Naive thymus-derived CD4-positive, alpha-beta T cell (primary cell): ENCODE measurements at places on chromosomes 4 and X. TPM values are rescaled to one million over a fixed set of nuclear protein-coding genes. Genes with fewer than 3 reads are reported as not detected.

DNA sequence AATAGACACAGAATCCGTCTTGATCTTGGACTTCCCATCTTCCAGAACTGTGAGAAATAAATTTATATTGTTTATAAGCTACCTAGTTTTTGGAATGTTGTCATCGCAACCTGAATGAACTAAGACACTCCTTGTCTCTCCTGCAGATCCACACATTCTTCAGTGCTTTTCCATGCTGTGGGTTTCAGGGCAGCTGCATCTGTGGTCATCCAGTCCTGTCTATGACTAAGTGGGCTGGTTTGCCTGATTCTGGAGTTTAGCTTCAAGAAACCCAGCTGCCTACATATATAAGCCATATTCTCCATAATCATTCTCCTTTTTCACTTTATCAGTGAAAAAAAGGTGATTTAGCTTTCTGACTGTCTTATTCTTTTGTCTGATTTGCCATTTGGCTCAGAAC is 170.3 kb upstream of the KIT start:
- no peak for DNase-seq

GRCh38 chrX:135327299-135327698 is 18.0 kb downstream of the ETDC start:
- no peak for DNase-seq

- DNase-seq: no peak
Measured at GRCh38 chr4:107863416-107863815, 38.7 kb downstream of the SGMS2 start.

GRCh38 chrX:7480721-7481120 is 332.8 kb upstream of the PUDP start:
- no peak for DNase-seq

GRCh38 chr4:104524591-104524990 is 29.9 kb upstream of the CXXC4 start:
- DNase-seq: no peak

DNA sequence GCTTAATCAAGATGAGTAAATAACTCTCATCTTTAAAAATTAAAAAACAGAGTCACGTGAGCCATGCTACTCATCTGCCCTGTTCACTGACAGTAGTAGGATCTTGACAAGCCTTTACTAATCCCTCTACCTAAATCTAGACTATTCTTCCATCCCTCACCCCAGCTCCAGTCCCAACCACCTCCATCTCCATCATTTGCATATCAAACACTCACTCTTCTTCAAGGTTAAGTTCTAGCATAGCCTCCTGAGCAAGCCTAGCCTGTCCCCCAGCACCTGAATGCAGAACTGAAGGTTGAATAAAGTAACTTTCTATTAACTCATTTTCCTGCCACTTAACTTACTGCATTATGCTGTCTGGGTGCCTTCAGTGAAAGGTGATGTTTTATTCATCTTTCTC is 72.5 kb downstream of the YIPF7 start:
- DNase-seq: no peak

DNA sequence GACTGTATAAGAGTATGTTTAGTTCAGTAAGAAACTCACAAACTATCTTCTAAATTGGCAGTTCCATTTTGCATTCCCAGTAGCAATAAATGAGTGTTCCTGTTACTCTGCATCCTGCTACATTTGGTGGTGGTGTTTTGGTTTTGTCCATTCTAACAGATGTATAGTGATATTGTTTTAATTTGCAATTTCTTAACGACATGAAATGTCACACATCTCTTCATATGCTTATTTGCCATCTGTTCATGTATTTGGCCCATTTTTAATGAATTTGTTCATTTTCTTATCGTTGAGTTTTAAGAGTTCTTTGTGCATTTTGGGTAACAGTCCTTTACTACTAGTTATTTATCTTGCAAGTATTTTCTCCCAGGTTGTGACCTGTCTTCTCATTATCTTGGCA is 232.2 kb downstream of the TMA16 start:
- no peak for DNase-seq

GRCh38 chr4:139734875-139735380 is 69.3 kb downstream of the MGST2 start:
- DNase-seq: peak; percentile 48

DNA sequence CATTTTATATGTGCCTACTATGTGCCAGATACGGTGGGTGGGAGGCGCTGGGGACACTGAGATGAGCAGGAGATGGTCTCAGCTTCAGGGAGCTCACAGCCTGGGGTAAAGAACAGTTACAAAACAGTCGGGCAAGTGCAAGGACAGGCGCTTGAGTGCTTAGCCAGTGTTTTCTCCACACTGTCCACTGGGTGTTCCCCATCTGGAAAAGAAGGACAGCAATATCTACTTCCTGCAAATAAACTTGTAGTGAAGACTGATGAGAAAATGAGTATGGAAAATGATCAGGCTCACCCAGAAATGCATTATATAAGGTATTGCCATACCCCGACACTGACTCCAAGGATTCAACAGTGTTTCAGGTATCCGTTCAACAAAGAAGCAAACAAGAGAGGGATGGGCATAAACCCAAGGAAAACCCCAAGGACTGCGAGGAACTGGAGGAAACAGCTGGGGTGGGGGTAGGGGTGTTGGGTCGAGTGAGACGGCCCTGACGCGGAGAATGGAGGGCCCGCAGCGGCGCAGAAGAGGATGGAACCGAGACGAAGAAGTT is 835 bp downstream of the TMEM185A start:
- no peak for DNase-seq

DNA sequence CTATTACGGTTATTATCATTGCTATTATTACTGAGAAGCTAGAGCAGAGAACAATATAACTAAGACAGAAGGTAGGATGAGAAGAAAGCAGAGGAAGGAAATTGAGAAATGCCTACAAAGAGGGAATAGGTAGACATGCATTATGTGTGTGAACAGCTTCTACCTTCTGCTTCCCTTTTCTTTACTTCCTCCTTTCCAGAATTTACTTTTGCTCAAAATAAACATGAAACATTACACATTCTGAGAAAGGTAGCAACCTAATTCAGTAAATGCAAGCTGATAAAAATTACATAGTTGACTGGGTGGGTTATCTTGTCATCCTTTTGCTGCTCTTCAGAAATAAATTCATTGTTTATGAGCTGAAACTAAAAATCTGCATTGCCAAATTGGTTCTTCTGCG is 54.6 kb downstream of the AMOT start:
- DNase-seq: no peak

GRCh38 chr4:94290245-94290644 is 52.4 kb downstream of the HPGDS start:
- DNase-seq: no peak

DNA sequence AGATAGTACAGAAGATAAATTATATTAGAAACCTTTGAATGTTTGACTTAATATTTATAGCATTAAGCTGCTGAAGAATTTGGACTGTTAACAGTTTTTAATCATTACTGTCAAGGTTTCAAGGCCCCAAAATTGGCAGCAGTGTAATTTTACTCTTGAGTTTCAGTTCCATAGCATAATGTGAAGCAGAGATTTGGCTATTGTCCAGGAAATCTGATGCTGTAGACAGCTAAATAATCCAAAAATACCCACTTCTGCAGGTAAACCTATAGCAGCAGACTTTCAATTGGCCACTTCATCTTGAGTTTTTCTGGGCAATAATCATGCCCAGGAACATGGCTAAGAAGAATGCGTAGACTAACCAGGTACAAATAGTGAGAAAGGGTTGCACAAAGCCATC is 85.0 kb downstream of the RCHY1 start:
- DNase-seq: no peak

GRCh38 chrX:49116076-49116475 is 7.5 kb downstream of the GPKOW start:
- no peak for DNase-seq

GRCh38 chr4:46870411-46870810 is 38.6 kb downstream of the COX7B2 start:
- no peak for DNase-seq

GRCh38 chrX:53159184-53159583 is 65.2 kb downstream of the KANTR start:
- no peak for DNase-seq

GRCh38 chr4:22873899-22874298 is 181.2 kb downstream of the GBA3 start:
- no peak for DNase-seq

GRCh38 chrX:103756736-103757135 is 19.9 kb upstream of the PLP1 start:
- no peak for DNase-seq

GRCh38 chrX:137194164-137194563 is 160.4 kb upstream of the GPR101 start:
- DNase-seq: no peak

DNA sequence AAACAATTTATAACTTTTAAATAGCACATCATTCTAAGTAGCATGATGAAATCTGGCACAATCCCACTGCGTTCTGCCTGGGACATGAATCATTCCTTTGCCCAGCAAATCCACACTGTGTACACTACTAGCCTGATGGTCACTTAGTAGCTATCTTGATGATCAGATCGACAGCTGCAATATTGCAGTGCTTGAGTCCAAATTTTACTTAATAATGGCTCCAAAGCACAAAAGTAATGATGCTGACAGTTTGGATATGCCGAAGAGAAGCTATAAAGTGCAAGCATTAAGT is 86.6 kb upstream of the NPNT start:
- DNase-seq: no peak

- DNase-seq: no peak
Measured at GRCh38 chr4:76214177-76214675, 602 bp upstream of the SCARB2 start.

DNA sequence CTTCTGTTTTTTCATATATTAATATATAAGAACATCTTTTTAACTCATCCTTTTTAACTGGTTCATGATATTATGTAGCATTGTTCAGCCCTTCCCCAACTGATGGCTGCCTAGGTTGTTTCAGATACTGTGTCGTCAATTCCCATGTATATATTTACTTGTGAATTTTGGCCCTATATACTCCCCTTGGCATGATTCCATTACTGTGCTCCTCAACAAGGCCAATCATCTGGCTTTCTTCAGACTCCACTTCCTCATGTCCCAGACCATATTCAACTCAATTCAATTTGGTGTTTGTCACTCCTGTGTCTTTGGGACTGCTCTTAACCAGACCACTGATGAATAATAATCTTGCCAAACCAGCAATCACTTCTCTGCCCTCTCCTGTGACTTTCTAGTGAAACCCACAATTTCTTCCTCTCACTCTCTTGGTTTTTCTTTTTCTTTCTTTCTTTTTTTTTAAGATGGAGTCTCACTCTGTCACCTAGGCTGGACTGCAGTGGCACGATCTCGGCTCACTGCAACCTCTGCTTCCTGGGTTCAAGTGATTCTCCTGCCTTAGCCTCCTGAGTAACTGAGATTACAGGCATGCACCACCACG is 2.7 kb upstream of the WDR45 start:
- DNase-seq: no peak

DNA sequence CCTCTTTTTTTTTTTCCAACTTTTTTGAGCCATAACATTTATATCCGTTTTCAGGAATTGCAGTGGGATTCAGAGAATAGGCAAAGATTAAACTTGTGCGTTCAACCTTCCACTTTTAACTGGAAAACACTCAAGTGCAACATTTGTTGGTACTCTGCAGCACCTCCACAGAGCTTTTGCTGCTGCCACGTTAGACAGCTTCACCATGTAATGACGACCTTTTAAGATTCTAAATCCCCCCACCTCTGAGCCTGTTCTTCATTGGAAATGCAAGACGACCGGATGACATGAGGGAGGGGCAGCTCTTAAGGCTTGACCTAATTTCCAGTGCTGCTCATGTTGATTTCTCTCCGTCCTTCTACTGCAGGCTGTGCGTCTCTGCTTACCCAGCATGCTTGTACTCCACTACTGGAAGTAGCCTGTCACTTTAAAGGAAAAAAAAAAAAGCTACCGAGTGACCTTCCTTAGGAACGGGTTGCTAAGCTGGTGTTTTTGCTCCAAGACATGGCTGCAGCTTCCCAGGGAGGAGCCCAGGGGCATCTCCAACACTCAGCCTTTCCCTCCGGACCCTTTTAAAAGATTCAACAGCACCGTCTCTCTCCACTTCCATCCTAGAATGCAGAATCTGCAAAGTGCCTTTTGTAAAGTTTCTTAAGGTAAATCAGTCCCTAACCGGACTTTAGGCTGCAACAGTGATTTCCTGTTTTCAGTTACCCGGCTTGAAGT is at the start of gene CC2D2A:
CC2D2A (plus strand) TSS at position 481 of the 726 bp plus-strand sequence. CDS start 6,051 bp downstream, outside the sequence.
- no peak for DNase-seq

GRCh38 chr4:186033027-186033426 is 35.9 kb upstream of the TLR3 start:
- DNase-seq: no peak

- DNase-seq: no peak
Measured at GRCh38 chrX:23008431-23009099, 8.8 kb downstream of the DDX53 start.

- no peak for DNase-seq
Measured at GRCh38 chr4:38330936-38331335, 333.1 kb upstream of the KLF3 start.

GRCh38 chr4:122827258-122827878 is 737 bp downstream of the FGF2 start:
- DNase-seq: peak; percentile 2

- no peak for DNase-seq
Measured at GRCh38 chrX:45842926-45843315, 642.2 kb upstream of the DIPK2B start.

DNA sequence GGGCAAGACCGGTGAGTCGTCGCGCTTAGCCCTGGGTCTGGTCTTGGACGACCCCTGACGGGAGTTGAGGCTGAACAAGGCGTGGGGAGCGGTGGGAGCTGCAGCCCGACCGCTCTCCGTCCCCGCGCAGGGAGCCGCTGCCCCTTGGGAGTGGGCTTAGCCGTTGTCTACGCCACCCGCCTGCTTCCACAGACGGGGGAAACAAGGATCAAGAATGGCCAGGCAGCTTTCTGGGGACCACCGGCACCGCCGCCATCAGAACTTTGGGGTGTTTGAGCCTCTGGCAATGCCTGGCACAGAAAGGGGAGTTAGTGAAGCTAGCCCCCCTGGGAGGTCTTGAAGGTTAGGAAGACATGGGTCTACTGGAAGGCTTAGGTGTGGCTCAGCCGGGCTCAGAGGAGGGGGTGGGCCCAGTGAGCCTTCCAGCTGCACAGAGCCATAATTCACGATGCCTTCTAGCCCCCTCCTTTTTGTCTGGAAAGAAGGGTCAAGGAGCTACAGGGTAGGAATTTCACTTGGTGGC is 583 bp downstream of the RASL11B start:
- peak; percentile 5 for DNase-seq

The XG gene
- polyA plus RNA-seq: not detected

The APEX2 gene
- polyA plus RNA-seq: 26.4 TPM

The DUX4 gene
- not detected for polyA plus RNA-seq

The HPGD gene
- 7.5 TPM for polyA plus RNA-seq

The RBMX2 gene
- 14.9 TPM for polyA plus RNA-seq

The SMR3B gene
- not detected for polyA plus RNA-seq

The BMPR1B gene
- 0.12 TPM for polyA plus RNA-seq

The MAGEC3 gene
- polyA plus RNA-seq: not detected

The RAB9B gene
- 0.59 TPM for polyA plus RNA-seq

The JAKMIP1 gene
- 0.21 TPM for polyA plus RNA-seq

The ASMT gene
- not detected for polyA plus RNA-seq

The TEX13D gene
- polyA plus RNA-seq: not detected

The PGAM4 gene
- not detected for polyA plus RNA-seq

The SSX2 gene
- not detected for polyA plus RNA-seq

The HEPH gene
- polyA plus RNA-seq: not detected

The KIF4A gene
- polyA plus RNA-seq: not detected

The USP17L30 gene
- polyA plus RNA-seq: not detected

The MAGEE1 gene
- 5.9 TPM for polyA plus RNA-seq
